Right kidney (tissue), 9 donors: ENCODE measurements at places on chromosomes 6 and 20.

DNA sequence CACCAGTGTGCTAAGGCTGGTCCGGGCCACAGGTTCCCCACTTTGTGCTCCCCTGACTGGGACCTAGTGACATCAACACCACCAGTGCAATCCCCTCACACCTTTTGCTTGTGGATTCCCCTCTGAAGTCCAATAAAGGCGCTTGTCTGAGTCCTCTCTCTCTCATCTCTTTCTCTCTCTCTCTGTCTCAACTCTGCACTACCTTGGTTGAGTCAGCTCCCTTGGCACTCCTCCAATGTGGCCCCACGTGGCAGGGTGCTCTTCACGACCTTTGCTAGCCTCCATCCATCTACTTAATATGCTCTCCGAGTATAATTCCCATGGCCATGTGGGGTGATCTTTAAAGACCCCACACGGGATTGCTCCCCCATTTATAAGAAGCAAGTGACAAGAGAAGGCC lies 385.0 kb downstream of the CD83 start:
- DNase-seq: no peak

- peak; percentile 69 for DNase-seq
Measured at GRCh38 chr6:168133168-168133561, 54.2 kb upstream of the FRMD1 start.

GRCh38 chr20:2237059-2237458 lies 58.7 kb upstream of the TGM3 start:
- no peak for DNase-seq

DNA sequence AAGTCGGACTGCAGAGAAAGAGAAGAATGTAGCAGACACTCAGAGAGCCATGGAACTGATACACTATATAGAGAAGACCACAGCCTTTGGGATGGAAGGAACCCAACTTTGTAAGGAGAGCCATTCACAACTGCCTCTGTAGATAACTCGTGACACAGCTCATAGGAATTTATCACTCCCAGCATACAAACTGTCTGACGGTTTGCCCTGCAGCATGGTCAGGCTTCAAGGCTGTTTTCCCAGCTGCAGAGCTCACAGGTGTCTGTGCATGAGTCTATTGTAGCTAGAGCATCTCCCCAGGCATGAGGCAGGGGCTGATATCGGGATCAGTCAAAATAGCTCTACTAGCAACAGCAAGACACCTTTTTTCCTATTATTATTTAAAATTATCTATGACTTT lies 130.5 kb upstream of the DTNBP1 start:
- no peak for DNase-seq

DNA sequence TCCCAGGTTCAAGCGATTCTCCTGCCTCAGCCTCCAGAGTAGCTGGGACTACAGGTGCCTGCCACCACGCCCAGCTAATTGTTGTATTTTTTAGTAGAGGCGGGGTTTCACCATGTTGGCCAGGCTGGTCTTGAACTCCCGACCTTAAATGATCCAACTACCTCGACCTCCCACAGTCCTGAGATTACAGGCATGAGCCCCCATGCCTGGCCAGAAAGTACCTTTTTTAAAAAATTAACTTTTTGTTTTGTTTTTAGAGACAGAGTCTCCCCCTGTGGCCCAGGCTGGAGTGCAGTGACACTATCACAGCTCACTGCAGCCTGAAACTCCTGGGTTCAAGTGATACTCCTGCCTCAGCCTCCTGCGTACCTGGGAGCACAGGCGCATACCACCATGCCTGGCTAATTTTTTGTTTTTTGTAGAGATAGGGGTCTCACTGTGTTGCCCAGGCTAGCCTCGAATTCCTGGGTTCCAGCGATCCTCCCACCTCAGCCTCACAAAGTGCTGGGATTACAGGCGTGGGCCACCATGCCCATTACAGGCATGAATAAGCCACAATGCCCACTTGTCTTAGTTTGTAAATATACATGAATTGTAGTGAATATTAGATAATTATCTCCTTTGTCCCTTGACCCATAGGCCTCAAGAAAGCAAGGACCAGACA lies 17.4 kb upstream of the EEF1A1 start:
- DNase-seq: no peak

DNA sequence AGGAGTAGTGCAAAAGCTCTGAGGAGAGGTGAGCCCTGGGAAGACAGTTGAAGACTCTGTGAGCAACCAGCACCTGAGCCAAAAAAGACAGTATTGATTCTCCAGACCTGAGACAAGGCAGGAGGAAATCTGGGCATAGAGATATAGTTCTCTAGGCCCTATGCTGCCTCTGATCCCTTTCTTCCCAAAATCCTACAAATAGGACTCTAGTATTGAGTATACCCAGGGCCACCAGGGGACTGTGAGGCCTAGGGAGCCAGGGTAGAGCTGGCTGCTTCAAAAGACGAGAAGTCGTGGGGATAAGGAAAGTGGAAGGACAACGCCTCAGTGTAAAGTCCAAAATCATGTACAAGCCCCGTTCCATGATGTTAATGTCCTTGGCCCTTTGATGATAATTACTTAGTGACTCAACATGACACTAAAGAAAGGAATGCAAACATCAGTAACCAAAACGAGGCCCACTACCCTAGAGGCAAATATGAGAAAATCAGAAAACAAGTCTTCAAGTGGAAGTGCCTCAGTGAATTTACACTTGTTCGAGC lies 197.3 kb upstream of the PROKR2 start:
- DNase-seq: no peak

DNA sequence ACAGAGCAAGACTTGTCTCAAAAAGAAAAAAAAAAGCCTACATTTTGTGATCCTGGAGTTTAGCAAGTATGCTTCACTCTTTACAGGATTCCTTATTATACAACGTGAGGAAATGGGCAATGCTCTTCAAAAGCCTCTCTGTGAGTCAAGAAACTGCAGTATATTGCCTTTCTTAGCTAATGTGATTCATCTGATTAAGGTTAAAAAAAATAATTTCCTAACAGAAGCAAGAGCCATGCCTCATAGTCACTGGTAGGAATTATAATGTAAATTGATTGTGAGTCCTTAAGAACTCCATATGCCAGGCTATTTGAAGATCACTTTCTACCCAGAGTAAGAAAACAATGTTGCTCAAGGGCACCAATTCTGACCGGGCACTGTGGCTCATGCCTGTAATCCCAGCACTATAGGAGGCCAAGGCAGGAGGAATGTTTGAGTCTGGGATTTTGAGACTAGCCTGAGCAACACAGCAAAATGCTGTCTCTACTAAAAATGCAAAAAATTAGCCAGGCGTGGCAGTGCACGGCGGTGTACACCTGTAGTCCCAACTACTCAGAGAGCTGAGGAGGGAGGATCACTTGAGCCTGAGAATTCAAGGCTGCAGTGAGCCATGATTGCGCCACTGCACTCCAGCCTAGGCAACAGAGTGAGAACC lies 43.3 kb downstream of the SLC26A8 start:
- DNase-seq: no peak

GRCh38 chr6:166623318-166623717 lies 3.7 kb downstream of the RPS6KA2 start:
- DNase-seq: no peak

DNA sequence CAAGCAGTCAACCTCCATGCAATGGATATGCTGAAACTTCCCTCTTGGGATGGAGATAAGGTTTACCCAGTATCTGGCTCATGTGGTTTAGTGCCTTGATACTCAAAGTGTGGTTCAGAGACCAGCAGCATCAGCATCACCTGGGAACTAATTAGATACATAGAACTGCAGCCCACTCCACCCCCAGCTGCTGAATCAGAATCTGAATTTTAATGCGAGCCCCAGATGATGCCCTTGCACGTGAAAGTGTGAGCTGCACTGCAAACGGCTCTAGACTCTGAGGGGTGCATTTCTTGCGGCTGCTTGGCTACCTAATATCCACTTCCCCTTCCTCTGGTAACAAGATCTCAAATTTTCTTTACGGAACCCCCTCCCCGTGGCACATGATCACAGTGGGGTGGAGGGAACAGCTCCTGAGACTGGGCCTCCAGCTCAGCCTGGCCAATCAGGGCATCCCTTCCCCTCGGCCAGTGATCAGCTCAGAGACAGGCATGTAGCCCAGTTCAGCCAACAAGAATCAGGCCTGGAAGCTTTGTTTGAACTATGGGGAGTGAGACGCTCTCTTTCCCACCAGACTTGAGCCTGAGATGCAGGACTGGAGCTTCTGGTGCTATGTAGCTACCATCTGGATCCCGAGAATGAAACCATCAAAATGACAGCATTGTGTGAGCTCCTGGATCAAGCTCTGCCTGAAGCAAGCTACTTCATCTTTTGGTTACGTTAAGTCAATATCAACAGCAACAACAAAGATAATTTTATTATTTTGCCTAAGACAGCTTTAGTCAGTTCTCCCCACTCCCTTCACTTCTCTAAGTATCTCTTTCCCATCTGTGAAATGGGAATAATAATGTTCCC lies 12.8 kb downstream of the KCNK15 start:
- DNase-seq: no peak

- no peak for DNase-seq
Measured at GRCh38 chr6:28738396-28738765, 185.4 kb downstream of the TRIM27 start.

DNA sequence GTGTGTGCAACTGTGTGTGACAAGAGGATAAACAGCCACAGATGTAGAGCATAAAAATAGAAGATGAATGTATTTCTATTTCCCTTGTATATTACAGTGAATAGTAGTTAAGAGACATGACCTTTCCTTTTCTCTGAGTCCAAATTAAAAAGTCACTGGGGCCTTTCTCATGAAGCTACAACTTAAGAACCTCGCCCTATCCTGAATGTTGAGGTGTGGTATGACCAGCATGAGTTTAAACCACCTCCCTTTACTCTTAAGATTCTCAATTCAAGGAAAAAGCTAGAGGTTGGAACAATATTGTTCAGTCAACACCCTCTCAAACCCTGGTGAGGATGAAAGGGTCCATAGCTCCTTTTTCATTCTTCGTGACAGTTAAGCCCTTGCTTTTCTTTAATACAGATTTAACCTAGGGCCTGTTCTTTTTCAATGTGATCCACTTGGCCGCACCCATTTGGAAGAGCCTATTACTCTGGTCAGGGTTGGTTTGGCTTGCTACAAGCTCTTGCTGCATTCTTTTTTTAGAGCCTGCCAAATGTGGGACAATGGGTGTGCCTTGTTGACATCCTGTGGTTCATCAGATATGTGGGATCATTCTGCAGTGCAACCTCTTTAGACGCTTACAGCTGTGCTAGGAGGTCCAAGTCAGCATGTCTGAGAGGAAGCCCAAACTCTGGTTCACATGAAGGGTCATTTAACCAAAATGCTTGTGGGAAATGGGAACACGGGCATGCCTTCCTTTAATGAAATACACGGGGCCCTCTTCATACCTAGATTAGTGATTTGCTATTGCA lies 290.0 kb downstream of the HAO1 start:
- no peak for DNase-seq

GRCh38 chr6:31927242-31927862 lies at the start of gene C2:
Gene C2 (plus strand): TSS chr6:31927717. CDS start chr6:31927753, 36 bp downstream.
- DNase-seq: no peak

DNA sequence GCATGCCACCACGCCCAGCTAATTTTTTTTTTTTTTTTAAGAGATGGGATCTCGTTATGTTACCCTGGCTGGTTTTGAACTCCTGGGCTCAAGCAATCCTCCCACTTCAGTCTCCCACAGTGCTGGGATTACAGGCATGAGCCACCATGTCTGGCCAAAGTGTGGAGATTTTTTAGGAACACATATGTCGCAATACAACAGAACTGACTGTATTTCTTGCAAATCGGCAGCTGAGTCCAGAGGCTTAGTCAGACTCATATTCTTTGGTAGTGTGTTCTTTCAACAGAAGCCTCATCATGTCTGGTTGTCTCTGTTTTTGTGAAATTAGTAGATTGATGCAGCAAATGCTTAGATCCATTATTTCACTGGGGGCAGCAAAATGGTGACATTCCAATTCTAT lies 23.9 kb upstream of the CD164 start:
- no peak for DNase-seq

DNA sequence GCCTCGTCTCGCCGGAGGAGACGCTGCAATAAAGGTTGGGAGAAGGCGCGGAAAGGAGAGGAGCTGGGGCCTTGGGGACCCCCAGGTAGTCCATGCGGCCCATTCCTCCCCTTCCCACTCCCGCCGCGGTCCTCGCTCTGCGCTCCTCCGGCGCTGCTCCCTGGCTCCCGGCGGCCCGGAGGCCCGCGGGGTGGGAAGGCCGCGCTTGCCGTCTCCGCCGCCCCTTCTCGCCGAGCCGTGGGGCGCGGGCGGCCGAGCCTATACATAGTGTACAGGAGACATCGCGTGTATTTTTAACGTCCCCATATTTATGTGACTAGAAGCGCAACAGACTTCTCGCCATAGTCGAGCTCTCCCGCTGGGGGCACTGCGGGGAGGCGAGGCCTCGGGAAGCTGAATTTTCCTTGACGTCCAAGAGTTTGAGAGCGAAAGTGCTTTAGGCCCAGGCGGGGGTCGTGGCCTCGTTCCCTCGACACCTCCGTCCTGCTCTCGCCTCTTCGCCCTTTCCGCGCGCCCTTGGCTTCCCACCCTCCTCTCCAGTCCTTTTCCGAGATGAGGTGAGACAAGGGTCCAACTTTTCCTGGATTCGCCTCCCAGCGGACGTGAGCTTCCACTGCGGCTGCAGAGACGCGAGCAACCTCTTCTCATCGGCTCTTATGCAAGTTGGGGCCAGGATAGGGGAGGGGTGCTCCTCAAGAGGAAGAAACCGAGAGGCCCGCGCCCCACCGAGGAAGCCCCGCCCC lies 29.0 kb downstream of the SLC12A5 start:
- peak; percentile 71 for DNase-seq

GRCh38 chr6:7878401-7878964 lies 32.1 kb downstream of the TXNDC5 start:
- no peak for DNase-seq

DNA sequence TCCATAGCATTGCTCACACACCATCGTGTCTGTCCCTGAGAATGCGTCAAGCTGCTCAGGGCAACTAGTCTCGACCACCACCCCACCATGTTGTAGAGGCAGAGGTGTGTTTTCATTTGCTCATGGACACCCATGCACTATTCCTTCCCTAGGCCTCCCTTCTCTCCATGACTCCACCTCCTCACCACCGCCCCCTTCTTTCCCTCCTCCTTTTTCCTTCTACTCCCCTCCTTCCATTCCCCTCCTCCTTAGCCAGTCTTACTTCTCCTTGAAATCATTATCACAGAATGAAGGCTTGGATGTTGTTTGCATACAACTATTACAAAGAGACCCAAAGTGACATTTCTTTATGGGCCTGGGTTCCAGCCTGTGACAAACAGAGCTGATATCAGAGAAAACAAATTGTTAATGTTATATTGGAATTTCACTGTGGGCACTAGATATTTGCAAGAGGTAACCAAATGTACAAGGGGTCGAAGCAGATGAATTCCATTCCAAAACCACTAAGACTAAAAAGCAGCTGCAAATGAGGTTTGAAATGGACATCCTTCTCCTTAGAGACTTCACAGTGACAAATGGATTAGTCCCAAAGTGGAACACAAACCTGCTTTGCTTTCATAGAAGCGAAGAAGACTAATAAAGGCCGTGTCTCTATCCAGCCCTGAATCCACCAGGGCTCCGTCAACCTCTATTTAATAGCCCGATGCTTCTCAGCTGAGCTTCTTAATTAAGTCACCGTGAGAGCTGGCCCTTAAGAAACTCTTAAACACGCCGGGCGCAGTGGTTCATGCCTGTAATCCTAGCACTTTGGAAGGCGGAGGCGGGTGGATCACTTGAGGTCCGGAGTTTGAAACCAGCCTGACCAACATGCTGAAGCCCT lies 275.8 kb upstream of the SULF2 start:
- no peak for DNase-seq
